T-helper 2 cell (primary cell): ENCODE measurements at places on chromosomes 13 and 19.

DNA sequence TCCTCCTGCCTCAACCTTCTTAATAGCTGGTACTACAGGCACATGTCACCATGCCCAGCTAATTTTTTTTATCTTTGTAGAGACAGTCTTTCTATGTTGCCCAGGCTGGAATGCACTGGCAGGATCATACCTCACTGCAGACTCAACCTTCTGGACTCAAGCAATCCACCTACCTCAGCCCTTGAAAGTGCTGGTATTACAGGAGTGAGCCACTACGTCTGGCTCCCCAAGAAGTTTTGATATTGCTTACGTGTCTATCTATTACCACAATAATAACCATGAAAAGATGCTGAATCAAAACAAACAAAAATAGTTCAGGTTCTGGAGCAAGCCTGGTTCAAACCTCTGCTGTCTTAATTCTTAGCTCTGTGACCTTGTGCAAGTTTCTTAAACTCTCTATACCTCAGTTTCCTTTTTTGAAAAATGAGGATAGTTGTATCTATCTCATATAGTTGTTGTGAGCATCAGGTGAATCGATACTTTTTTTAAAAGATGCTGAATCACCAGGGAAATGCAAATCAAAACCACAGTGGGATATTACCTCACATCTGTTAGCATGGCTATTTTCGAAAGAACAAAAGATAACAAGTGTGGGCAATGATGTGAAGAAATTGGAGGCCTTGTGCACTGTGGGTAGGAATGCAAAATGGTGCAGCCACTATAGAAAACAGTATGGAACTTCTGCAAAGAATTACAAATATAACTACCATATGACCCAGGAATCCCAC, 19.0 kb upstream of the LEUTX start:
- DNase-seq, result peak; percentile 70

DNA sequence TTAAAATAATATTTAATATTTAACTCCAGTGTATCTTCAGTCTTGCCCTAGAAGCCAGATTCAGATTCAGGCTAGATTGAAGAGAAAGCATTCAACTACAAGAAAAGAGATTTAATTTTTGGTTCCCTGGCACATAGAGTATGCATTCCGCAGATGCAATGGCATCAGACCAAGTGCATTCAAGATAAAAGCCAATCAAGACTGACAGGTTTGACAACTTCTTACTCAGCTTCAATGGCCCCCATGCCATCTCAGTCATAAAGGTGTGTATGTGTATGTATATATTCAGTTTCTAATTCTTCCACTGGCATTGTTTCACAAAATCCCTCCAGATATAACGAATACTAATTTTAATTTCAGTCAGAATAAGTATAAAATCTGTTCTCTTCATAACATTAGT, 650.8 kb upstream of the GPC6 start:
- no peak for DNase-seq

- DNase-seq, result no peak
Measured at GRCh38 chr13:40586886-40587565, 79.4 kb downstream of the FOXO1 start.

GRCh38 chr19:1882089-1882785, 3.1 kb downstream of the ABHD17A start:
- DNase-seq, result no peak

DNA sequence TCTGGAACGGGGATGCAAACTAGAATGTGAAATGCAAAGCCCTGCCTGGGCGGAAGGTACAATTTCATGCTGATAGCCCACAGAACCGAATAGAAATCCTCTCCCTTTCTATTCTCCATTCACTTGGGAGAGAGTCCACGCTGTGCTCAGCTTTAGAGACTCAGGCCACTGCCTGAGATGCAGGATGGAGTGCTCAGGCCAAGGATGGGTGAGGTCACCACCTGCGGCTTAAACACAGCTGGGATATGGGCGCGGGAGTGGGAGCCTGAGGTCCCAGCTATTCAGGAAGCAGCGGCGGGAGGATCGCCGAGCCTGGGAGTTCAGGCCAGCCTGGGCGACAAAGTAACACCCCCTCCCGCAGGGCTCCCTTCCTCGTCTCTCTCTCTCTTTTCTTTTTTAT, 446 bp upstream of the ZNF83 start:
- DNase-seq, result no peak

DNA sequence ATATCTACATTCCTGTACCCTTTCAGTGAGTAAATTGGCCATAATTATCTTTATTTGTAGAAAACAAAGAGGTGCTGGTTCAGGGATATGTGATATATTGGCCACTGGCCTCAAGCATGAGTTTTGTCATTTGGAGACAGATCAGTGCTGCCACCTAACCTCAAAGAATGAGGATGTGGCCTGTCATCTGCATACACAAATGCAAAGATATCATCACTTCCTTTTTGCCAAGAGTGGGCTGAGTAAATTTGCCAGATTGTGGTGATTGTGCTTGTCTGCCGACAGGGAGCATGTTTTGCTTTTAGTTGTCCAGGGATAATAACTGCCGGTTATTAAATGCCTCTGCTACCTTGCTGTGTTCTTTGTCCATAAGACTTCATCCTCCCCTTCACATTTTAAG, 44.2 kb downstream of the WASF3 start:
- no peak for DNase-seq
